ENCODE measurements at places on chromosomes 4 and X.

DNA sequence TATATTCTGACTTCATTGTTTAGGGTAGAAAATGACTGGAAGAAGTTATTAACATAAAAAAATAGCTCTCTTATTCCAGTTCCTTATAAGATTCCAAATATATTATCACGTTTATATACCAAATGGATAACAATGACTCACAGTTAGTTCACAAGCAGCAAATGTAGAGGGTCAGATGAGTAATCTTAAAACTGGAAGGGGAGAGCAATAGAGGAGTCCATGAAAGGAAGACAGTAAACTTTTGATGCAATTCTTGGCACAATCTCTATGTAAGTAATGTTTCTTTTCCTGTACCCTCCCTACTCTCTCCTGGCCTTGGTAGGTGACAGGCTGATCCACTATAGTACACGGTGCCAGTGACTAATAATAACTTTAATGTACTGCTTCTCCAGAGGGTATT lies 259.0 kb upstream of the TRPC5 start:
- DNase-seq: no peak

- no peak for DNase-seq
Observed at GRCh38 chrX:111483881-111484280, 27.6 kb upstream of the SERTM2 start.

DNA sequence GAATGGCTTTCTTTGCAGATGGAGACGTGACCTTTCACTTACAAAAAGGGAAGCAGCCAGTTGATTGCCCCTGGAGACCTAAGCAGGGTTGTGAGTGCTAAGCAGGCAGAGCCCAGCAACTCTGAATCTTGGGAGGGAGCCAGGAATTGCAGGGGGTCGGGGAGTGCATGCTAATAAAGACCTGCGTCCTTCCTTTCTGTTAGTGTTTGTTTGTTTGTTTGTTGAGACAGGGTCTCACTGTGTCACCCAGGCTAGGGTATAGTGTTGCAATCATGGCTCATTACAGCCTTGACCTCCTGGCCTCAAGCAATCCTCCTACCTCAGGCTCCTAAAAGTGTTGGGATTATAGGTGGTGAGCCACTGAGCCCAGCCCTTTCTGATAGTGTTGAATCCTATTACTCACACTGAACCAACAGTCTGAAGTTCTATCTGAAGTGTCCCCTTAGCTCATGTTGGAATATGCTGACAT lies 137.4 kb downstream of the CEP135 start:
- no peak for DNase-seq

GRCh38 chr4:158250321-158250720 lies 40.0 kb downstream of the TMEM144 start:
- no peak for DNase-seq

DNA sequence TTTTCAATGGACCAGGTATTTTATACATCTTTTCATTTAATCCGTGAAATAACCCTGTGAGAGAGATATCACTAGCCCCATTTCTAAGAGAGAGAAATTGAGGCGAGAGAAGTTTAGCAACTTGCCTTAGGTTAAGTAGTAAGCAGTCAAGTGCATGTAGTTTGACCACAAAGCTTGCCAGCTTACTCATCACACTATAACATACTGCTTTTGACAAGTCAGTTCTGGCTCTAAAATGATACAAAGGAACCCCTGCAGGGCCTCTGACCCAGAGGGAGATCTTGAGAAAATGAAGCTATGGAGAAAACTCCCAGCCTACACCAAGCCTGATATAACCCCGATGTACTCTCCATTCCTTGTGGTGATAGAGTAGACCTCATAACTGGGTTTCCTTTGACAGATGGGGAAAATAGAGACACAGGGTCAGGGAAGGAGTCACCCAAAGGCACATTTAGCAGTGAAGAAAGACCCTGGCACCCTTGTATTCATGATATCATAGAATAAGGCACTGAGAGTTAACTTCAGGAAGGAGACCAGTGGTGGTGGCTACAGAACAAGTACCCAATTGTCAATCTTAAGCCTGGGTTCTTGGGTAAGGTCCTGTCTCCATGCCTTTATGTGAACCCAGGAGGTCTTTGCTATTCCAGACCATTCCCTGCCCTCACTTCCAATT lies 60.2 kb upstream of the MSN start:
- DNase-seq: no peak

DNA sequence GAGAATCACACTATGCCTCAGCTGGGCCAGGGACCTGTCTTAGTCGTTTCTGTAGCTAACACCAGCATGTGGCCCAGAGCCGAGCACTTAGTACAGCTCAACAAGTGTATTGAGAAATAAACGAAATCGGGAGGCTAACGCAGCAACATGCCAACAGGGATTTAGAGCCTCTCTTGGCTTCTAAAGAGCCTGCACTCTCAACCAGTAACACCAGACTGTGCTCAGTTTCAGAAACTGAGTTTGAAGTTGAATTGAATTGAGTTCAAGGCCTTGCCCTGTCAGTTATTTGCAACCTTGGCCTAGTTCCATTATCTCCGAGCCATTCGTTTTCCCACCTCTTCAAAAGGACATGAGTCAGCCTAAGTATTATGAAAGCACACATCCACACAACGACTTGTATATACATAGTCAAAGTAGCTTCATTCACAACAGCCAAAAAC lies 71.3 kb upstream of the LDB2 start:
- no peak for DNase-seq

- peak; percentile 14 for DNase-seq
Observed at GRCh38 chrX:50691820-50692219, 122.2 kb downstream of the SHROOM4 start.

DNA sequence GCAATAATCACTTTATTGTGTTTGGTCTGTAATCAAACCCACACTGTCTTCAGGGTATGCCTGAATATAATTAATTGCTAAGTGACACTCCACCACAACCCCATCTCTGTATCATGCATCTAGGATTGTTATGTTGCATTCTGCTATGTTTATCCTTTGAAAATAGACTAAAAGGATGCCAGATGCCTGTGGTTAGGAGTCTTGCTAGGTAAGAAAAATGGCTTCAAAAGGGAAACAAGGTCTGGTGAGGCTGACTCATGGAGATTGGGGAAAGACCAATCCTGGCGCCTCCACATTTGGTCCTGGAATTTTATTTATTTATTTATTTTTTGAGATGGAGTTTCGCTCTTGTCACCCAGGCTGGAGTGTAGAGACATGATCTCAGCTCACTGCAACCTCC lies 360.5 kb upstream of the SLC7A11 start:
- DNase-seq: no peak

GRCh38 chrX:39661116-39661907 lies 436.4 kb downstream of the BCOR start:
- DNase-seq: no peak

DNA sequence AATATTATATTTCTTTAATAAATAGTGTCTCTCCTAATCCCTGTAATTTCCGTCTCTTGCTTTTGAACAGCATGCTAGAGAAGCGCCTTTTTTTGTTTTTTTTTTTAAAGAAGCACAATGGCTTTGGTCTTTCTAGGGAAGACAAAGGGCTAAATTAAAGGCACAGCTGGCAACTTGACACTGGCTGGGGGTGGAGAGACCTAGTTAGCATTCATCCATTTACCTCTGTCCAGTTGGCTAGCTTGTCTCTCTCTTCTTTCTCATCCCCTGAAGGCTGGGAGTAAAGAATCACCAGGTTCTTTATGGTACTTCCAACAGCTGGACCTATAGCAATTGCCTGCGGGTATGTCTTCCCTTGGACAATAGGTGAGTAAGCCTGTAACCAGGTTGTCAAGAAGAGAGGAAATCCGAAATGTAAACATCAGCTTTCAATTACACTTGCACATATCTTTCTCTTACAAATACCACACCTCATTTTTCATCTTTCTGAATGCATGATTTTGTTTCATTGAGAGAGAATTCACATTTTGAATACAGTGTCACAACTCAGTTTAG lies 178.4 kb upstream of the GPR101 start:
- no peak for DNase-seq

- DNase-seq: no peak
Observed at GRCh38 chr4:16609170-16609758, 289.2 kb downstream of the LDB2 start.

- no peak for DNase-seq
Observed at GRCh38 chr4:32771491-32771890, 2051.3 kb downstream of the PCDH7 start.

GRCh38 chrX:55624403-55624802 lies 1.2 kb downstream of the FOXR2 start:
- DNase-seq: no peak

DNA sequence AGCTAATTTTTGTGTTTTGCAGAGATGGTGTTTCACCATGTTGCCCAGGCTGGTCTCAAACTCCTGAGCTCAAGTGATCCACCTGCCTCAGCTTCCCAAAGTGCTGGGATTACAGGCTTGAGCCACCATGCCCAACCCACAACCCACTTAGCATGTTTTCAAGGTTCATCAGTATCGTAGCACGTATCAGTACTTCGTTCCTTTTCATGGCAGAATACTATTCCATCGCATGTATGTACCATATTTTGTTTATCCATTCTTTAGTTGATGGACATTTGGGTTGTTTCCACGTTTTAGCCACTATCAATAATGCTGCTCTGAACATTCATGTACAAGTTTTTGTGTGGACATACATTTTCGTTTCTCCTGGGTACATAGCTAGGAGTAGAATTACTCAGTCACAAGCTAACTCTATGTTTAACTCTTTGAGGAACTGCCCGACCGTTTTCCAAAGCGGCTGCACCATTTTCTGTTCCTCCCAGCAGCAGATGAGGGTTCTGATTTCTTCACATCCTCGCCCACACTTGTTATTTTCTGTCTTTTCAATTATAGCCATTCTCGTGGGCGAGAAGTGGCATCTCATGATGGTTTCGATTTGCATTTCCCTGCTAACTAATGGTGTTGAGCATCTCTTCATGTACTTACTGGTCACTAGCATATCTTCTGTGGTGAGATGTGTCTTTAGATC lies 32.5 kb downstream of the MAN2B2 start:
- DNase-seq: no peak

- DNase-seq: no peak
Observed at GRCh38 chrX:147550217-147550616, 361.5 kb upstream of the FMR1 start.

DNA sequence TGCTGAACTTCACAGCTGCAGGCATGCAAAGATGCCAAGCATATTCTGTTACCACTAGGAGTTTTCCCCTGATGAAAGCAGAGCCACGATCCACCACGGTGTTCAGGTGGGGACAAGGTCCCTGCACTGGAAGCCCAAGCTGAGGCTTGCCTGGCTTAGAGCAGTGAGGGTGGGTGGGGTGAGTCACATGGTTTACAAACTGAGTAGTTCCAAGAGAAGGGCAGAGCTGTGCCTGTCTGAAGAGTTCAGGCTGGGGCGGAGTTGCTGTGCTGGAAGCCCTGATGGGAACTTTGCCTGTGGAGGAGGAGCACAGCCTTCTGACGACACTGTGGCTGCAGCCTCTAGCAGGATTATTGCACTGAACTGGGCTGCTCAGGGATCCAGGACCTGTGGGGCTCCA lies 45.5 kb downstream of the FAM9B start:
- DNase-seq: no peak

GRCh38 chr4:167826281-167826680 lies 266.1 kb upstream of the ANXA10 start:
- no peak for DNase-seq

All from hematopoietic multipotent progenitor cell treated with erythropoietin and hydrocortisone succinate and interleukin-3 and kit ligand, for 17 days (in vitro differentiated cells).